ENCODE measurements at places on chromosomes 11 and 22.

GRCh38 chr11:47378010-47378835 lies at the start of gene SPI1:
TSS of gene SPI1 (minus strand) at chr11:47378547. CDS start at chr11:47378353, 194 bp downstream.
- no peak for DNase-seq

DNA sequence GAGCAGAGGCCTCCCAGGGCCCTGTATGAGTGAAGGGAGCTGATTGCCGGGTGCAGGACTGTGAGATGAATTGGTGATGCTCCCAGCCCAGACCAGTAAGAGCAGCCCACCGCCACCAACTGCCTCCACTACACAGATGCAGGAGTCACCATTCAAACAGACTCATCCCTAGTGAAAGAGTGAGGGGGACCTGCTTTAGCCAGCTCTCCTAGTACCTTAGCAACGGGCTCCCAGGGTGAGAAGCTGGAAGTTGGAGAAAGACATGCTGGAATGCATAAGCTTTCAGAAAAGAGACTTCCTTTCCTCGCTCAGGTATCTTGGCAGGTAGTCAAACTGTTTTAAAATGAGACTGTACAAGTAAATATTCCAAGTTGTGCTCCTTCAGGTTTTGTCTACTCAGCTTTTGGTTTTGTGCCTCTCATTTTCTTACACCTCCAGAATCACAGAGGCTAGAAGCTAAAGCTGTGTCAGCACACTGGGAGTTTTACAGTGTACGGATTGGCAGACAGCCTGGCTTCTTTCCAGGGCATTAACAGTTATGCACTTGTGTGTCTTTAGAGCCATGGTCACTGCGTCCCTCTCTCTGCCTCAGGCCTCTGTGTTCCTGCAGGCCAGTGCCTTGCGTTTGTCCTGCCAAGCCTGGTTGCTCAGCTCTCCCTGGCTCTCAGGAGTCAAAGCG lies 146.2 kb downstream of the ATXN10 start:
- DNase-seq: no peak

- DNase-seq: no peak
Measured at GRCh38 chr11:131942878-131943277, 572.5 kb downstream of the NTM start.

DNA sequence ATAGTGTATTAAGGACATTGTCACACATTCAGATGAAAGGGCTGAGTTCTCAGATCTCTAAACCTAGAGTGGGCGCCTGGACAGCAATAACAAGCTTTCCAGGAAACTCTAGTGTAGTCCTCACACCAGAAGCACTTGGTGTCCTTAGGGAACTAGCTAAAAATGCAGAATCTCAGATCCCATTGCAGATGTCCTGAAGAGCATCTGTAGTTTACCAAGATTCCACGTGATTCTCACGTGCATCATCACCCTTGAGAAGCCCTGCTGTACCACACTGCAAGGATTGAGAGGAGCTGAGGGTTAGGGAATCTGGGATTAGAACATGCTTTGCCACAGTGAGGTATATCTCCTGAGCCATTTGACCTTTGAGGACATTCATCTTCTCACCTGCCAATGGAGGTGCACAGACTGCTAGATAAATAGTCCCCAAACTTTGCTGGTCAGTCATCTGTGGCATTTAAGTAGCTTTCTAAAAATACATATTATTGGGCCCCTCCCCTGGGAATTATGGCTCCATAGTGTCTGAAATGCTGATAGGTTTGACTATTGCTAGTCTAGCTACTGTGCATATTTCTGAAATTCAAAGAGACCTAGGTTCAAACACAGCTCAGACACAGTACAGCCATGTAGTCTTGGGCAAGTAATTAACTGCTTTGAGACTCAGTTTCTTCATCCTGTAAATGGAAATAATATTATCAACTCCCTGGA lies 1068.9 kb downstream of the OPCML start:
- DNase-seq: no peak

GRCh38 chr22:39534591-39535356 lies 2.2 kb upstream of the RPS19BP1 start:
- peak; percentile 69 for DNase-seq

DNA sequence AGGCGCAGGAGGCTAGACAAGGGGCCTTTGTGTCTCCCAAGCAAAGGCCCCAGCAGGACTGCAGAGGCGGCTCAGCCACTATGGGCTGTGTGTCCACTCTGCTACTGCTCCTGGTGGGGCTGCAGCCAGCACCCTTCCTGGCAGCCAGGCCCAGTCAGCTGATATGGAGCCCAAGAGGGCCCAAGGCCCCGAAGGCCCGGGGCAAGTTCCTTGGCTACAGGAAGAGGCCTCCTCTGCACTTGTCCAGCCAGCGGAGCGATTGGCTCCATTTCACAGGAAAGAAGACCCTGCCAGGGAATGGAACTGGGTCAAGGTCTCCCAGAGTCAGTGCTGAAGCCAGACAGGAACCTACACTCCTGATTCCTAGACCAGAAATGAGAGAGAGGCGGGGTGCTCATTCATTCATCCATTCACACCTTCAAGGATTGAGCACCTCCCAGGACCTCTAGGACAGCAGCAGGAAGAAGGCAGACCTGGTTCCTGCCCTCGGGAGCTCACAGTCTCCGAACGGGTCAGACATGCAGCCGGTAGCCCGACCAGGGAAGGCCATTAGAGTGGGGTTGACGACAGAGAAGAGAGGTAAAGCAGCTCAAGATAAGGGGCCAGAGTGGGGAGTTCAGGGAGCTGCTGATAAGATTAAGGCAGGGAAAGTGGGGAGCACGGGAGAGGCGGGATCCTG lies 811 bp upstream of the P2RY2 start:
- no peak for DNase-seq

DNA sequence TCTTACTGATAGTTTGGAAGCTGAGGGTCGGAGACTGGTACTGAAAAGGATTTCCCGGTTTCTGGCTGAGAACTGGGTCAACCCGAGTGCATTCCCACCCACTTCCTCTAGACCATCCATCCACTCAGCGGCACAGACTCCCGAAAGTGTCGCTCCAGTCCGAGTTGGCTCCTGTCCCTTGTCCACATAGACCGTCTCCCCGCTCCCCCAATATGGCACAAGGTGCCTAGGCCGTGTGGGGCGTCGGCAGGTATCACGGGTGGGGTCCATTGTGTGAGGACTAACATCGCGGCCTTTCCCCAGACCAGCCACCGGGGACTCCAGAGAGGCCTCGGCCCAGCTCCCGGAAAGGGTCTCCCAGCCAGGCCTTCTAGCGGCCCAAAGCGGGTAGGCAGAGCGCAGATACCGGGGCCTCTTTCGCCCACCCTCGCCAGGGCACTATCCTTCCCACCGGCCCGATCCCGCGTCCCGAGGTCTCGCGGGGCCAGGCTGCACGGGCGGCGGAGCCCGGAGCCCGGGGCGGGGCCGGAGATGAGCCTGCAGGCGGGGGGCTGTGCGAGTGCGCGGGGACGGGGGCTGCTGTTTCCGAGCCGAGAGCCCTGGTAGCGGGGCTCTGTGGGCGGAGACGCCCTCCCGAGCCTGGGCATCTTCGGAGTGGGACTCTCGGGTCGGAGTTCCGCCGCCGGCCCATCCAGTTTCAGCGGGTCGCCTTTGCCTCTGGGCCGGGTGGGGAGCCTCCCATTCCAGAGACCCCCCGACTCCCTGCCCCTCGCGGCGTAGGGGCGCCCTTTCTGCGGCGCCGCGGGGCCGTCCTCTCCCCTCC lies 21.1 kb downstream of the SERPINH1 start:
- peak; percentile 61 for DNase-seq

GRCh38 chr11:19895776-19896175 lies 183.1 kb downstream of the NAV2 start:
- DNase-seq: no peak

GRCh38 chr11:30786256-30787110 lies 200.3 kb upstream of the MPPED2 start:
- DNase-seq: no peak

GRCh38 chr11:25065746-25066145 lies 568.9 kb downstream of the LUZP2 start:
- DNase-seq: peak; percentile 16

GRCh38 chr11:126766440-126766839 lies 234.1 kb downstream of the KIRREL3 start:
- no peak for DNase-seq

DNA sequence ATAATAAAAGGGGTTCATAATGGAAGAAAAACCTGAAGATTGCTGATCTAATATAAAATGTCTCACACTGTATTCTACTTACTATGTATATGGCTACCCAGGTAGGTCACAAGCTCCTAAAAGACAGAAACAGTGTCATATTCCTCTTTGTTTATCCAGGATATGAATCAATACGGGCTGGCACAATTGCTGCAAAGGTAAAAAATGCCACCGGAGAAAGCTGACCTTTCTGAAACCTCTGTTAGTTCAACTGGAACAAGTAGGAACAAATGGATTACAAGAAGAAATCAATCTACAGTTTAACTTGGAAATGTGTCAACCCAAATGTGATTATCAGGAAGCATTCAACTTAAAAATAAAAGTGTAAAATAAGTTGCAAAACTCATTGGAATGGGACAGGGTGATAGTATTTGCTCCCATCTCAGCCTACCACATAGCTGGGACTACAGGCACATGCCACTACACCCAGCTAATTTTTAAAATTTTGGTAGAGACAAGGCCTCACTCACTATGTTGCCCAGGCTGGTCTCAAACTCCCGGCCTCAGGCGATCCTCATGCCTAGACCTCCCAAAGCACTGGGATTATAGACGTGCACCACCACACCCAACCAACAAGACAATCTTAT lies 27.6 kb downstream of the SLC35F2 start:
- no peak for DNase-seq

GRCh38 chr11:20207781-20208621 lies 47.7 kb upstream of the DBX1 start:
- no peak for DNase-seq

DNA sequence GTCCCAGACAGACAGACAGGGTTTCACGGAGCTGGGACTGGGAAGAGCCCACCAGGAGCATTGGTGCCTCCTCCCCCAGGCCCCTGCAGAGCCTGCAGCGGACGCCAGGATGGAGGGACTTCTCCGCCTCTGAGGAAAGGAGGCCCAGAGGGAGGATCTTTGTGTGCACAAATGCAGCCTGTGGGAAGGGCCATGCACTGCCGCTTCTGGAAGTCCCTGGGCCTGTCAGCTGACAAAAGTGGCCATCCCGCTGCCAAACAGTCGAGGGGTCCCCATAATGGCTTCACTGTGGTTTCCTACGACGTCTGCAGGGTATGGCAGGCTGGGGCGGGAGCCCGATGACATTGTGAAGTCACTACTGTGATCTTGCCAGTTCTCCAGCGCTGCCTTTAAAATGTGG lies 73.8 kb downstream of the TP53I11 start:
- DNase-seq: no peak

- peak; percentile 4 for DNase-seq
Measured at GRCh38 chr11:80815752-80816453, 1375.1 kb upstream of the TENM4 start.

- DNase-seq: no peak
Measured at GRCh38 chr11:79414041-79414440, 26.8 kb downstream of the TENM4 start.

DNA sequence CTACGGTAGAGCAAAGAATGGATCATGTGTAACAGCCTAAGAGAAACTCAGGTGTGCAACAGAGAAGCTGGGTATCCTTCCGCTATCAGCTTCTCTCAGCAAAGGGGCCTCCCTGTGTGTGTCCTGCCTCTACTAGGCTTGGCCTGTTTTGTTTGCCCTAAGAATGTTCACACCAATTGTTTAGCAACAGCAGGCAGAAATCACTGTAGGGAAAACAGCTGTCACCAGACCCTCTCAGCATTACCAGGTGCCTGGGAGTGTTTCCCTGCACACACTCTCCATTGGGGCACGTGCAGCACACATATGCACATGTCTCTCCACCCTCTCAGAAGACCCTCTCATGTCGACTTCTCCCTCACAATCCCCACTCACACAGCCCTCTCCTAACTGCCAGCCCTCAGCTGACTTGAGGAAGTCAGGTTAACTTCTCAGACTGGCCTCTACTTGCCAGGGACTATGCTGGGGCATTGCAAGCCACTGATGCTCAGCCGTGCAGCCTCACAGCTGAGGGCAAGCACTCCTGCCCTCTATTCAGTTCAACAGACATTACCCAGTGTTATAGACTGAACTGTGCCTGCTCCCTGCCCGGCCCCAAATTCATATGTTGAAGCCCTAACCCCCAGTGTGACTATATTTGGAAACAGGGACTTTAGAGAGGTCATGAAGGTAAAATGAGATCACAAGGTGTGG lies 97.6 kb downstream of the TRIM29 start:
- no peak for DNase-seq

- no peak for DNase-seq
Measured at GRCh38 chr11:120318906-120319305, 6.2 kb upstream of the TLCD5 start.

GRCh38 chr11:6319001-6319703 lies 1.1 kb downstream of the CAVIN3 start:
- DNase-seq: peak; percentile 52

- DNase-seq: peak; percentile 23
Measured at GRCh38 chr11:15258433-15259165, 143.9 kb downstream of the INSC start.

DNA sequence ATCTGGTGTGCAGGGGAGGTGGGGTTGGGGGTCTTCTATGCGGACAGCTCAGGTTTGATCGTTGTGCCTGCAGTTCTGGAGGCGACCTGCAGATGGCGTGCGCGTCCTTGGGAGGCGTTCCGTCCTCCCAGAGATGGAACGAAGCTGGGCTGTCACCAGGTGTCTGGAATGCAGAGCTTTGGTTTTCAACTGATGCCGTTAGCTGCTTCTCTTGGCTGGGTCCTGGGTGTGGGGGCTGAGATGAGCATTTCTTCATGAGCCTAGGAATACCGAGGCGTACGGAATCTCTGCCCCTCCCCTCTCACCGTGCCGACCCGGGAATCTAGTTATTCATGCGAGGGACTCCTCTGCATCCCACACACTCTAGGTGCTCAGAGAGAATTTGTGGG lies 98.6 kb downstream of the CEP164 start:
- peak; percentile 59 for DNase-seq

GRCh38 chr11:72228844-72229231 lies 4.3 kb downstream of the INPPL1 start:
- DNase-seq: no peak

- DNase-seq: no peak
Measured at GRCh38 chr11:43797337-43797736, 83.3 kb upstream of the ALKBH3 start.

DNA sequence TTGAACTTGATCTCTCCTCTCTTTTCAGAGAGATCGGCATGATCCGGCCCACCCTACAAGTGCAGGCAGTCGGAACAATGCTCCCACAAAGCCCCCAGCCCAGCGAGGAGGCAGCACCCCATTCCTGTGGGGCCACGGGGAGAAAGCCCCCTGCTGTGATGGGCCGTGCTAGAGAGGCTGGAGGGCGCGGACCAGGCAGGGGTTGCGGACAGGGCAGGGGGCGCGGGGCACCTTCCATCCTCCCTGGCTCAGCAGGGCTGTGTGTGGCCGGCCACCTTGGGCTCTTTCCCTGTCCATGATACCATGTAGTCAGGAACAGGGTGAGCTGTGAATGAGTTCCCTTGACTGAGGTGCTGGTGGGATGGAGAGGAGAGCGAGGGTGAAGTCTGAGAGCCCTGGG lies 379.8 kb downstream of the BRD1 start:
- DNase-seq: no peak

DNA sequence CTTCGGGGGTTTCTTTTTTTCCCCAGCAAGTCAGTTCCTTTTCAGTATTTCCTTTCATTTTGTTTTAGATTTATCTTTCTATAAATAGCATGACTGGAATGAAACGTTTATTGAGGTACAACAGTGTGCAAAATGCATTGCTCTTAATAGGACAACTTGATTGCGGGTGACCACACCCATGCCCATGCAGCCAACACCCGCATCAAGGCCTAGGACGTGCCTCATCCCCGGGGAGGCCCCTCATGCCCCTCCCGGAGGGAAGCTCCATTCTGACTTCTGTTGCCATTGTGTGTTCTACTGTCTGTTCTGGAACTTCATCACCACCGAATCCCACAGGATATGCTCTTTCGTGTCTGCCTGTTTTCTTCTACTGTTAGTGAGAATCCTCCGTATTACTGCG lies 82.2 kb downstream of the RPS6KA4 start:
- no peak for DNase-seq
